ENCODE measurements at places on chromosomes 2 and 18. TPM values are rescaled to one million over a fixed set of nuclear protein-coding genes. Genes with fewer than 3 reads are reported as not detected.

DNA sequence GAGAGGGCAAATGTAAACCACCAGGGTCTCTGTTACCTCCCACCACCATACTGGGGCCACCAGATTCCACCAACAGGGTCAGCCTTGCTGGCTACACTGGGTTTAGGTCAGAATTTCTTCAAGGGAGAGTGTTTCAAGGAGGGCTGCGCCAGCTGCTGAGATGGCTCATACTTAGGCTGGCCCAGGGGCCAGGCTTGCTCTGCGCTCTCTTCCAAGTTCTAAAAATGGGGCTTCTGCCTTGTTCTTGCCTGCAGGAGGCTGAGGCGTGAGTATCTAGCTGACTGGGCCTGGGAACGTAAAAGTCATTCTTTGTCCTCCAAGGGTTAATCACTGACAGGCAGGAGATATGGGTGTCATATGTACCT, 28.1 kb downstream of the MRPL33 start:
- no peak overlapping the region for H3K4me3 ChIP-seq
- H3K36me3 ChIP-seq, result no peaks in the 10 kb centered on the region
- no peak for DNase-seq
- peak overlapping the region; percentile 94 for H3K27ac ChIP-seq
- H3K27me3 ChIP-seq, result no peaks in the 10 kb centered on the region

DNA sequence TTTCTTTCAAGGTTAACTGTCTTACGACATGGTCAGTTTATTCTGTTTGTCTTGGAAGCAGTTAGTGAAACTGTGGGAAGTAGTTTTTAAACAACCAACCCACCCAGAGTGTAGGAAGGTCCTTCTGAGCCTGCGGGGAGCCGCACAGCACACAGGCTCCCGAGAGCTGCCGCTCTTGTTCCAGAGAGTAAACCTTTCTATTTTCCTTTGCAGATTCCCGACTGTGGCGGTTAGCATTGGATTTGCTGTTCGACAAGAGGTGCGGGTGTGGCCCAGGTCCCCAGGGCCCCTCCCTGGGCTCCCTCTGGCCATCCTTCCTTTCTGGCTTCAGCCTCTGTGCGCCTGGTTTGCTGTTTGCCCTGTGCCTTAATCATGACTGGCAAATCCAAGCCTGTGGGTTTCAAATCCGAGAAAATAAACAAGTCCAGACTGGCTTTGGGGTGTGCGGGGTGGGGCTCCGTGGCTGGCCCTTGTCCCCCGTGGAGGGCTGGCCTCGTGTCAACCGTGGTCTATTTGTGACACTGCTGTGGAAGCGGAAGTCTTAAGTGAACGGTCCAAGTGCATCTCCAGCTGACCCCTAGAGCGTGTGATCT, 30.7 kb downstream of the IMPA2 start:
- H3K27ac ChIP-seq, result peak overlapping the region; percentile 80
- H3K4me1 ChIP-seq, result peaks cover 58% of the 10 kb centered on the region
- no peak overlapping the region for H3K4me3 ChIP-seq
- H3K36me3 ChIP-seq, result peaks cover 47% of the 10 kb centered on the region
- H3K27me3 ChIP-seq, result no peaks in the 10 kb centered on the region

- H3K4me1 ChIP-seq, result peaks cover 19% of the 10 kb centered on the region
- no peak overlapping the region for H3K4me3 ChIP-seq
- H3K36me3 ChIP-seq, result no peaks in the 10 kb centered on the region
These were observed 767.0 kb downstream of the SLC4A3 start for GRCh38 chr2:220394433-220394832.

DNA sequence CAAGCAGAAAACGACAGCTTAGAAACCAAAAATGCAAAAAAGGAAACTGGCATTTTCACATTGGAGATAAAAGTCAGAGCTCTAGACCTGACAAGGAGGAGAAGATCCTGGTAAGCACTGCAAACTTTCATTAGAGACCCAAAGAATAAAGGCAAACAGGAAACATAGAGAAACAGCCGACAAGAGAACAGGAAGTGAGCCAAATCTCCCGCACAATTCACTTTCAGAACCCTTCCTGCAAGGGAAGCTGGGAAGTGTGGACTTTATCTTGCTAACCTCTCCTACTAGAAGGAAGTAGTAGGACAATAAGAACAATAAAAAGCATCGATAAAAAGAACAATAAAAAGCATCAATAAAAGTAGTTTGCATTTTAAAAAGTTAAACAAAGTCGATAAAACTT, 417.8 kb upstream of the SPHKAP start:
- no peaks in the 10 kb centered on the region for H3K36me3 ChIP-seq
- H3K4me3 ChIP-seq, result no peak overlapping the region
- no peak for DNase-seq
- no peak overlapping the region for H3K27ac ChIP-seq
- no peaks in the 10 kb centered on the region for H3K27me3 ChIP-seq

GRCh38 chr2:68196120-68196716, 38.5 kb downstream of the PNO1 start:
- H3K4me1 ChIP-seq, result peaks cover 54% of the 10 kb centered on the region
- DNase-seq, result no peak
- no peaks in the 10 kb centered on the region for H3K36me3 ChIP-seq
- H3K4me3 ChIP-seq, result no peak overlapping the region

DNA sequence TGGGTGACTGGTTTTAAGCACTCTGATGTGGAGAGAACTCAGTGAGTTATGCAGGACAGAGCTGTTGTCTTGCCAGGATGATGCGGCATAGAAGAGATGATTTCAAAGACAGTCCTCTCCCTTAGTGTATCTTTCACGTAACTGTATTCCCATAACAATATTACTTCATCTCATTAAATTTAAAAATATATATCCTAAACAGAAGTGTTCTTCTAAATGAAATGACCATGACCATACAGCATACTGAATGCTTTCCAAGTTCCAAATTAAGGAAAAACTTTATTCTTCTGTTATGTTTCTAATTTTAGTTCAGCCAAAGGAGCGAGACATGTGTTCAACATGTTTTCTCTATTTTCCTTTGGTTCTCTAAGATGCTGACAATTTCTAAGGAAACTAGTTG, 600.1 kb upstream of the FSHR start:
- no peaks in the 10 kb centered on the region for H3K4me1 ChIP-seq
- H3K36me3 ChIP-seq, result no peaks in the 10 kb centered on the region
- H3K27ac ChIP-seq, result no peak overlapping the region
- H3K4me3 ChIP-seq, result no peak overlapping the region
- DNase-seq, result no peak

GRCh38 chr18:14963246-14963645, 215.3 kb downstream of the ANKRD30B start:
- peaks cover 26% of the 10 kb centered on the region for H3K27me3 ChIP-seq
- DNase-seq, result no peak
- no peaks in the 10 kb centered on the region for H3K36me3 ChIP-seq
- no peak overlapping the region for H3K27ac ChIP-seq
- H3K4me3 ChIP-seq, result no peak overlapping the region

DNA sequence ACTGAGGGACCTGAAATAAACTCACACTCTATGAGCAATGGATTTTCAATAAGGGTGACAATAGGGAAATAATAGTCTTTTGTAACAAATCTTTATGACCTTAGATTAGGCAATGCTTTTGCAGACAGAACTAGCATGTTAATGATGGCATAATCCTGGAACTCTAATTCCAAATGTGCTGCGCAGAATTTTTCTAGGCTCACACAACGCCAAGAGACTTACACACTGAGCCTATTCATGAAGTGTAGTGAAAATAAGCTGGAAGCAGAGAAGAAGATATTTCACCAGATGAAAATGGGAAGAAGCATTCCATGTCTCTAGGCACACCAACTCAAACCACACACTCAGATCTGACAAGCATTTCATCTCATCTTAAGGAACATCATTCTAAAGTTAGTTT, 178.5 kb downstream of the L3MBTL4 start:
- no peak overlapping the region for H3K27ac ChIP-seq
- H3K36me3 ChIP-seq, result no peaks in the 10 kb centered on the region
- no peaks in the 10 kb centered on the region for H3K27me3 ChIP-seq
- no peaks in the 10 kb centered on the region for H3K4me1 ChIP-seq

DNA sequence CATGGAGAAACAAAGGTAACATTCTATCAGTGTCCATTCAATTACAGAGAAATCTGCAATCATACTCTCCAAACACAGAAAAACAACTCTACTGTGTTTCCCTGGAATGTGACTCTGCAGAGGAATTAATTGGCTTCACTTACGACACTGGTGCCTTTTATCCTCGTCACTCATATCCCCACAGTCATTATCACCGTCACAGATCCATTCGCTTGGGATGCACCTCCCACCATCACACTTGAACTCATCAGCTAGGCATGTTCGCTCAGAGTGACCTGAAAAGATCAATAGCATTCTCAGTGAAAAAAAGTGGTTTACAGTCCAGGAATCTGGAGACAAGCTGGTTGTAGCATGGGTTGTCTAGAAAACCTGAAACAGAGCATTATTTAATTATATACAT, 124.3 kb downstream of the DHRS9 start:
- no peaks in the 10 kb centered on the region for H3K4me1 ChIP-seq
- H3K27ac ChIP-seq, result no peak overlapping the region
- DNase-seq, result no peak
- no peaks in the 10 kb centered on the region for H3K36me3 ChIP-seq
- peaks cover 2% of the 10 kb centered on the region for H3K27me3 ChIP-seq

- no peaks in the 10 kb centered on the region for H3K4me1 ChIP-seq
- no peak overlapping the region for H3K27ac ChIP-seq
- no peaks in the 10 kb centered on the region for H3K27me3 ChIP-seq
- no peak for DNase-seq
- no peak overlapping the region for H3K4me3 ChIP-seq
- no peaks in the 10 kb centered on the region for H3K36me3 ChIP-seq
These were observed 10.4 kb downstream of the ANKRD44 start for GRCh38 chr2:197300139-197300538.

DNA sequence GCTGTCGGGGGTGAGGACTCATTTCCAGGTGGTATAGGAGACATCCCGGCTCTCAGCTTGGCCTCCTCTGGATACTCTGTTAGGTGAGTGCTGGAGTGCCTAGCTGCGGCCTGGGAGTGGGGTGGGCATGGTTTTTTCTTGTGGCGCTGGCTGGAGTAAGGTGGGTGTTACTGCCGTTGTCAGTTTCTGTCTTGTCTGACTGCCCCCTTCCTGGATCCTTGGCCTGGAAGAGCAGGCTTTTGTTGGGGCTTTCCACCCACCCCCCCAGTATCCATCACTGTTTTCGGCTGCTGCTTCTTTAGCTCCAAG, 69.2 kb downstream of the DGKD start:
- no peak for DNase-seq
- no peaks in the 10 kb centered on the region for H3K36me3 ChIP-seq
- H3K4me3 ChIP-seq, result no peak overlapping the region
- no peaks in the 10 kb centered on the region for H3K27me3 ChIP-seq
- peak overlapping the region; percentile 72 for H3K27ac ChIP-seq

- H3K36me3 ChIP-seq, result no peaks in the 10 kb centered on the region
- peak overlapping the region; percentile 80 for H3K27ac ChIP-seq
- H3K27me3 ChIP-seq, result no peaks in the 10 kb centered on the region
- H3K4me3 ChIP-seq, result peak overlapping the region; percentile 52
- H3K4me1 ChIP-seq, result peaks cover 68% of the 10 kb centered on the region
These were observed 52.8 kb downstream of the CLASP1 start for GRCh38 chr2:121596221-121597080.

DNA sequence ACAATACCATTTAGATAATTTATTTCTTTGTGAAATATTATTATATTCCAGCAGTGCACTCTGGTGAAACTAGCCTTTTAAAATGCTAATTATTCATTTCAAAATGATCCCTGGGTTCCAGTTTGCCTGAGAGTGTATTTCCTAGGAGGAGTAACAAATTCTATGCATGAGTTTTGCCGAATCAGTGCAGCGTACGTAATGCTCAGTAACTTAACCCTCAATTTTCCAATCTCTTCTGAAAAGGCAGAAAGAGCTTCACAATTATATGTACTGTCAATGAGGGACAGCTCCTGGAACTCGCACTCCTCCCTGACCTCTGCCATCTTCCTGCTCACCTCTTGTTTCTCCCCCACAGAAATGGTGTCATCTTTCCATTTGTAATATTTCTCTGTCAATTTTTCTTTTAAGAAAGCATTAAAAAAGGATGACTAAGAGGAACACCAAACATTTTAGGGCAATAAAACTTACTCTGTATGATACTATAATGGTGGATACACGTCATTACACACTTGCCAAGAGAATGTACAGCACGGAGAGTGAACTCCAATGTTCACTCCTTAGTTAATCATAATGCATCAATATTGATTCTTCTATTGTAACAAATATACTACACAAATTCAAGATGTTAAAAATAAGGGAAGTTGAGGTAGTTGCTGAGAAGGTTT, 25.7 kb upstream of the XIRP2 start:
- H3K36me3 ChIP-seq, result no peaks in the 10 kb centered on the region
- no peak for DNase-seq
- H3K27me3 ChIP-seq, result no peaks in the 10 kb centered on the region
- no peak overlapping the region for H3K27ac ChIP-seq
- no peak overlapping the region for H3K4me3 ChIP-seq

- peaks cover 21% of the 10 kb centered on the region for H3K36me3 ChIP-seq
- no peaks in the 10 kb centered on the region for H3K27me3 ChIP-seq
These were observed 126.0 kb downstream of the EPHA4 start for GRCh38 chr2:221446140-221446539.

DNA sequence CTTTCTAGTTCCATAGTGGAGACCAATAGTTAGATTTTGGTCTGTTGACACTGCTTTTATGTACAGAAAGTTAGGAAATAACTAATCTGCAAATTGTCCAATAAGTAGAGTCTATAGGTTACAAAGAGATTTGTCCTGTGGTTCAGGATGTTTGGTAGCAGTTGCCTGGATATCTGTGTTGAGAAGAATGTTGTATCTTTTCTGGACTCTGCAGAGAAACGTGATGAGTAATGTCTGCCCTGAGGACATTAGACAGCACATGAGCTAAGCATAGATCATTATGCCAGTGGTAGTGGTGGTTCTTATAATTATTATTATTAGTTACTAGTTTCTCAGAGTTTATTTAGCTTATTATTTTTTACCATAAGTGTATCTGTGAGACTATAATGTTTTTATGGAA, 65.8 kb downstream of the ANKRD62 start:
- DNase-seq, result no peak
- H3K4me3 ChIP-seq, result no peak overlapping the region
- H3K27ac ChIP-seq, result no peak overlapping the region
- no peaks in the 10 kb centered on the region for H3K4me1 ChIP-seq
- H3K36me3 ChIP-seq, result no peaks in the 10 kb centered on the region

GRCh38 chr2:36710858-36711515, 14.5 kb downstream of the VIT start:
- DNase-seq, result no peak
- peaks cover 9% of the 10 kb centered on the region for H3K27me3 ChIP-seq
- H3K4me1 ChIP-seq, result peaks cover 8% of the 10 kb centered on the region
- H3K27ac ChIP-seq, result no peak overlapping the region

GRCh38 chr2:222840060-222840802, 20.6 kb upstream of the ACSL3 start:
- no peak overlapping the region for H3K4me3 ChIP-seq
- no peaks in the 10 kb centered on the region for H3K36me3 ChIP-seq
- no peak for DNase-seq
- H3K27me3 ChIP-seq, result no peaks in the 10 kb centered on the region

DNA sequence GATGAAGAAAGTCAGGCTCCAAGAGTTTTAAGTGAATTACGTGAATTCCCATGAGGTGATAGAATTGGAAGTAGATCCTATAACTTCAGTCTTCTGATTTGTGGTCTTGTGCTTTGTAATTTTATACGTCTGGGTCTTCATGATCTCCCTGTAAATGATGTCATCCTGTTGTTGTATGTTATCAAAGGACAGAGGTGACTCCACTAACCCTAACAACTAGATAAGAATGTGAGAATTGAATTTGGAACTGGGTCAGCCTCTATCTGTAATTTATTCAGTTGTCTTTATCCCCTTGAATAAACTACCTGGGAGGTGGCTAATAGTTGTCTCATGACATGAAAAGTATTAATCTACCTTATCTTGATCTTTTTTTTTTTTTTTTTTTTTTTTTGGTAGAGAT, 86.4 kb upstream of the B3GNT2 start:
- no peak for DNase-seq
- no peak overlapping the region for H3K27ac ChIP-seq
- no peak overlapping the region for H3K4me3 ChIP-seq
- peaks cover 32% of the 10 kb centered on the region for H3K4me1 ChIP-seq
- no peaks in the 10 kb centered on the region for H3K27me3 ChIP-seq

The CAPN13 gene
- total RNA-seq, result not detected

The C2orf80 gene
- not detected for total RNA-seq

The CHRND gene
- total RNA-seq, result not detected

The KCNE4 gene
- 3.1 TPM for total RNA-seq

The NTSR2 gene
- total RNA-seq, result not detected
